CMK (cell line): ENCODE measurements at places on chromosomes 12 and 14.

- no peak for DNase-seq
Measured at GRCh38 chr12:104340925-104341611, 37.5 kb downstream of the EID3 start.

DNA sequence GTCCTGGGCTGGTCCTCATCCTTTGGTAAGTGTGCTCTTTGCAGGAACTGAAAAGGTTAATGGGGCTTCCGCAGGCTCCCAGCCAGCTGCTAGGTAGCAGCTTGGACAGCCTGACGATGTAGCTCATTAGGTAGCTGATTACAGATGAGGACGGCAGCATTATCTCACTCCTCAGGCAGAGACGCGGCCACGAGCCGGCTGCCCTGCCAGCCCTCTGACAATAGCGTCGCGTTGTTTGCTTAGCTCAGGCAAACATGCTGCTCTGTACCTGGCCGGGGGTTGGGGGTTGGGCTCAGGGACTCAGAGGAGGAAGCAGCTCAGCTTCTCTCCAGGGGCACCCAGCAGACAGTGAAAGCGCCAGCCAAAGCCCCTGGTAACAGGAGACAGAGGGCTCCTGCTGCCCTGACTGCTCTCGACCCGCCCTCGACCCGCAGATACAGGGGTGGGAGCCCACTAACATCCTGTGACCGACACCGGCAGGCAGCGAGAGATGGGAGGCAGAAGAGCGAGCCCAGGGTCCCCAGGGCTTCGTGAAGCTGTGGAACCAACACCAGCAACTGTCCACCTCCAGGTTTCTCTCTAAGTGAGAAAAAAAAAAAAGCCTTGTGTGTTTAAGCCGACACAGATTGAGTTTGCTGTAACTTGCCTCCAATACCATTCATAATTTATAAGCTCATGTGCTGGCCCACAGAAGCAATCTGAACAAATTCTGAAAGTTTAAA, 53.4 kb upstream of the DLK1 start:
- no peak for DNase-seq

- no peak for DNase-seq
Measured at GRCh38 chr14:100692859-100693558, 33.7 kb upstream of the DLK1 start.

DNA sequence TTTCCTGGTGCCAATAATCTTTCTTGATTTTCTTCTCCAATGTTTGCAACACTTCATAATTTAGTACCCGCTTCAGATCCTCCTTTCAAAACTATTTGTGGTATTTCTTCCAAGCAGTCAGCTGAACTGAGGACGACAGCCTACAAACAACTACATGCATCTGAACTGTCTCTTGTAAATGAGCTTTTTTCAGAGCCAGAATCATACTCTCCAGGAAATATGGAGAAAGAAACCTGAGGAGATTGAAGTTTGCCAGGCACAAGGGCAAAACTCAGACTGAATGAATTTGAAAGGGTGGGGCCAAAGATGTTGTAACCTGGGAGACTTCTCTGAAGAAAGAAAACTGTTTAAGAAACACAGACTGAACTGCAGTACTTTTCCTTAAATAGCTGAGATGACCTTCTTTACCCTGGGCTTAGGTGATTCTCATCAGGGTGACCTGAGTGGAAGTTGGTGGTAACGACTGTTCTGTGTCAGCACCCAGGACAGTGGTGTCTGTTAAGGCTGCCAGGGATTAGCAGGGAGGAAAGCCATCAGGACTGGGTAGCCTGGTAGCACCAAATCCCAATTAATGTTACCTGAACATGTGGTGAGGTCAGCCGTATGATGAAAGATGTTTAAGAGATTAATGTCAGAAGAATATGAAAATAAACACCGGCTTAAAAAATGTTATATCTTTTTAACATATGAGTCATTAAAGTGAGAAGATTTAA, 95.0 kb downstream of the TGFB3 start:
- no peak for DNase-seq

DNA sequence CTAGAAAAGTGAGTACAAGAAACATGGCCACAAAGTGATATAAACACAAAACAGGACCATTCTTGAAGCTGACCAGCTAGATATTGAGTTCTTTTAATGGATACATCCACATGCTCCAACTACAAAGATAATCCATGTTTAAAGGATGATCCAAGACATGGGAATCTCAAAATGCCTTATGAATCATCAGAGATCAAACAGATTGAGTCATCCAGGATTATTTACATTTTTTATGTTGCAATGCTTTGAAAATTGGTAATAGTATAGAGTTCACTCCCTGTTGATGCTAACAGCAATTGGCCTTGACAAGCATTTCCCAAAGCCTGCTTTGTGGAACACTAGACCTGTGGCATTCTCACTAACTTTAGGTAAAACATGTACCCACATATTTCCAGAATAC, 293.0 kb upstream of the TBX3 start:
- no peak for DNase-seq

DNA sequence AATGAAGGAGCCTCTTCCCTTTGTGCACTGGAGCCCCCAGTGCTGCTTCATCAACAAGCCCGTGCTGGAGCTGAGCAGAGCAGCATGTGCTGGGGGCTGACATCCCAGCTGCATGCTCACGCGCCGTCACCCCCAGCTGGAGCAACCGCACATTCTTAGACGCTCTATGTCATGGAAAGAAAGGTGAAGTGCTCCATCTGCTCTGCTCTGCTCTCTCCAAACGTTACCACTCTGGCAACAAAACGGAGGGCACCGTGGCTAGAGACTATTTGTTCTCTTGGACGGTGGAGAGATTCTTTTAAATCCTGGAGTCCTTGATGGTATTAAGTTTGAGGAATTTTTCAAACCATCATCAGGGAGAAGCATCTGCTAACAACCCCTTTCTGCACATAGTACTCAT, 208.4 kb downstream of the C12orf75 start:
- no peak for DNase-seq

GRCh38 chr12:65894624-65895390, 70.5 kb downstream of the HMGA2 start:
- DNase-seq: no peak

DNA sequence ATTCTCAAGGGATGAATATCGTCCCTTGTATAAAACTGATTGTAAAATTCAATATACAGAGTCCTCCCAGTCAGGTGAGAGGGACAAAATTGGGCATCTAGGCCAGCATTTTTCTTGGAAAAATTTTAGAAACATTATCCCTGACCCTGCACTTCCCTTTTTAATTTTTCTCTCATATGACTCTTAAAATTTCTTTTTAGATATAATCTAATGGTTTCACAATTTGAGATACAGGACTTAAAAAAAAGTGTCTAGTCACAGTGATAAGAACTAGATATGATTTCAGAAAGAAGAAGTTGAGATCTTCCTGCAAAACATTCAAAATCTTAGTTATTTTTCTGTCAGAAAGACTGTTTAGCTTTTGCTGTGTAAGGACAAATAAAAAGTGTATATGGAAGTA, 270.8 kb upstream of the PPFIA2 start:
- DNase-seq: no peak

GRCh38 chr12:5094986-5095385, 51.3 kb downstream of the KCNA5 start:
- no peak for DNase-seq

- DNase-seq: no peak
Measured at GRCh38 chr14:23577710-23578392, 739 bp downstream of the JPH4 start.
